ENCODE measurements at places on chromosomes 13 and 19.

GRCh38 chr19:56939951-56940350 is 99.4 kb upstream of the PEG3 start:
- DNase-seq = no peak

GRCh38 chr13:22189176-22190048 is 518.5 kb downstream of the FGF9 start:
- DNase-seq = no peak

GRCh38 chr19:359653-359925 is 15.0 kb upstream of the MIER2 start:
- DNase-seq = no peak

DNA sequence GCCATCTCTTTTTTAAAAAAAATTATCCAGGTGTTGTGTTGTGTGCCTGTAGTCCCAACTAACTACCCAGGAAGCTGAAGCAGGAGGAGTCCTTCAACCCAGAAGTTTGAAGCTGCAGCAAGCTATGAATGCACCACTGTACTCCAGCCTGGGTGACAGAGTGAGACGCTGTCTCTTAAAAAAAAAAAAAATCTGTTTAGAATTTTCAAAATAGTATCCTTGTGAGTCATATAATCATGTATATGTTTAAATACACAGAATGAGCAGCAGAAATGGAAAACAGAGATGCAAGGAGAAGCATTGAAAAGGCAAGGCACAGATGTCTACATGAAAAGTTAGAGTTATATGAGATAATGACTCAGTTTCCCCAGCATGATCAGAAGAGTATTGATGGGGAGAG is 31.2 kb downstream of the SYDE1 start:
- no peak for DNase-seq

DNA sequence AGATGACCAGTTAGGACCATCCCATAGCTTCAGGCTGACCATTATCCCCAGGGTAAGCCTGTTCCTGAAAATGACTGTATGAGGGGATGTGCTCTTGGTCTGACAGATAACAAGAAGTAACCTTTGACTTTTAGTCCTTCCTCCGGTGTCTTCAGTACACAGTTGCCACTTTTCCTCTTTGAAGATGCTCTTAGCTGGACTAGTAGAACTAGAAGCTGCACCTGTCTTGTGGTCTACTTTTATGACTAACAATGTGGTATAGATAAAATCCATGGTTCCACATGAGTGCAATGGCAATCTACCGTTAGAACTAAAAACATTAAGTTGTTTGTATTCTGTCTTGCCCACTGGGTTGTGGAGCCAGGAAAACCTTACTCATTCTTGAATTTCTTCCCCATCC is 5.9 kb upstream of the RUBCNL start:
- no peak for DNase-seq

DNA sequence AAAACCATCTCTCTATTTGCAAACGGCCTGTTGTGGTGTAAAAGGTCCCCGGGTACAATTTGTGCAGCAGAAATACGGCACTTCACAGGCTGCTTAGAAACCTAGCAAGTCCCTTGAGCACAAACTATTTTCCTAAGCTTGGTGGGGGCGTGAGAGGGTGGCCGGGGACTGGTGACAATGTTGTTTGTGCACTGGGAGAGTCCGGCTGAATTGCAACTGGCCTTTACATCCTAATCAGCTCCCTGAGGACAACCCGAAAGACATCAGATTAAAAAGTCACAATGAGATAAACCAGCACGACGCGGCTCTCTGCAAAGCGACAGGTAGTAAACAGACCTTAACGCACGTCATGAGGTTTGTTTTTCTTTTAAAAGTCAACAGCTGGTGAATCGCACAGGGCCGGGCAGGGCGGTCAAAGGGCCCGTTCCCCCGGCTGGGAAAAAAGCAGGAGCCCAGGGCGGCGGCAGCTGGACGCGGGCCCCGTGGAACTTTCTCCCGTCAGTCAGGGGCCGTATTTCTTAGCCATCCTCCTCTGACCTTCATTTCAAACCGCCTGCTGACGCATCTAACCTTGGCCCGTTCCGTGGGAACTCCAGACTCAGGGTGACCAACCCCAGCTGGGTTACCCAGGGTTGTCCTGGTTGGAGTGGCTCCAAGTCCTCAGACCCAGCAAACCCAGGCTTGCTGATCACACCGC is 112.3 kb downstream of the GADD45B start:
- DNase-seq = no peak

DNA sequence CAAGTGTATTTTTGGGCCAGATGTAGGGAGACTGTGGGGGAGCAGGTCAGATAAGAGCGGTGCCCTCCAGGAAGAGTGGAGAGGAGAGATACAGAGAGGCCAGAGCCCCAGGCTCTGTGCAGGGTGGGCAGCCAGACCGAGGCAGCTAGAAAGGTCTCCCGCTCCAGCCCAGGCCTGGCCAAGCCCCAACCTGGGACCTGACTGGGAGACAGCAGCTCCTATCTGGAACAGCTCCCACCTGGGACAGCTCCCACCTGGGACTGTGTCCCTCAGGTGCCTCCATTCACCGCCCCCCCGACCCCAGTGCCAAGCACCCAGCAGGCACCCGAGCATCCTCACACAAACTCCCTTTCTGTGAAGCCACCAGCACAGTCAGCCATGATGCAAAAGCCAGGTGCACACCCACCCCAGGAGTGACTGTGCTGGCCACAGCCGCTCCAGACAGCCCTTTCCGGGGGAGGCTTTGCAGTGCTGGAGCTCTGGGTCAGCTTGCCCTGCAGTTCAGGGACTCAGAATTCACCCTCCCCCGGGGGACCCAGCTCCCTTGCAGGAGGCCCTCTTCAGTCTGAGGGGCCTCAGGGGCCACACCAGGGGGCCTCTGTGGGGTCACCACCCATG is 2.1 kb upstream of the GRTP1 start:
- no peak for DNase-seq

Measured in stimulated activated CD4-positive, alpha-beta T cell treated with anti-CD3 and anti-CD28 coated beads, Interleukin-12 subunit alpha, Interleukin-12 subunit beta, amount 100 ng/mL, for 4 hours (primary cell).